ENCODE measurements at places on chromosomes 2 and 18.

DNA sequence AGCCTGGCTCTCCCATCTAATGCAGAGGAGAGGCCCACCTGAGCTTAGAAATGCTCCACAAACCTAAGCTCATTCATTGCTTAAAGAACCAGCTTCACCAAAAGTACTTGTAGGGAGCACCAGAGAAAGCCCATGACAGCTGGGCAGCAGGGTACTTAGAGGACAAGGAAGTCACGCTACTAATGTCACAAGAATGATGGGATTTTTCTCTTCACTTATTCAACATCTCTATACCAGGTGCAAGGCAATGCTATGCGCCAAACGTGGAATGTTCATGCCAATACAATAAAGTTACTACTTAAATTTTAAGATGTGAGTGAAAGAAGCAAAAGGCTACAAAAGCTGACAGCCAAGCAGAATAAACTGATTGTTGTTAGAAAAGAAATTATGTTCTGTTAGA lies 36.0 kb downstream of the LONRF2 start:
- DNase-seq: no peak

GRCh38 chr2:26462511-26463243 lies 15.2 kb downstream of the OTOF start:
- DNase-seq: no peak

DNA sequence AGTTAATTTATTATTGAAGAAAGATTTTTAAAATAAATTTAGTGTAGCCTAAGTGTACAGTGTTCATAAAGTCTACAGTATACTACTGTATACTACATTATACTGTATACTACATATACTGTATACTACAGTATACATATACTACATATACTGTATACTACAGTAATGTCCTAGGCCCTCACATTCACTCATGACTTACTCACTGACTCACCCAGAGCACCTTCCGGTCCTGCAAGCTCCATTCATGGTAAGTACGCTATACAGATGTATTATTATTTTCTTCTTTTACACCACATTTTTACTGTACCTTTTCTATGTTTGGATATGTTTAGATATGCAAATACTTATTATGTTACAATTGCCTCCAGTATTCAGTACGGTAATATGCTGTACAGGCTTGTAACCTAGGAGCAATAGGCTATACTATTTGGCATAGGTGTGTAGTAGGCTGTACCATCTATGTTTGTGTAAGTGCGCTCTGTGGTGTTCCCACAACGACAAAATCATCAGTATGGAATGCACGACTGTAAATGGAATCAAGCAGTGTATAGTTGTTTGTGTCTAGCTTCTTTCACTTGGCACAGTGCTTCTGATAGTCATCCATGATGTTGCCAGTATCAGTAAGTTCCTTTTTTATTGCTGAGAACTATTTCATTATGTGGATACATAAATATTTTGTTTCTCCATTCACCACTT lies 245.7 kb downstream of the MTX2 start:
- no peak for DNase-seq

GRCh38 chr2:46298522-46299353 lies 1.5 kb downstream of the EPAS1 start:
- peak; percentile 73 for DNase-seq

DNA sequence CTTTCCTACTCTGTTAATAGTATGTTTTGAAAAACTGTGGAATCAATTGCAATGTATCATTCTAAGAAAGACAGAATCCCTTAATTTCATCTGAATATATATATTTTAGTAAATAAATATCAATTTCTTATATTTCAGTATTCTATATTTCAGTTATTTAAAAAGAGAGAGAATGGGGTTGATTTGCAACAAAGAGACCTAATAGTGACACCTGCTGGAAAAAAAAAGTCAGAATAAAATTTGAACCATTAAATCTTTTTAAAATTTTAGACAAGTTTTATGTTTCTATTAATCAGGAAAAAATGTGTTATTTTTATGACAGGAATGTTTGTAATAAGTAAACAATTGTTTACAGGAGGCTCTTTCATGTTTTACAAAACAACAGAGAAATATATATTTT lies 20.7 kb upstream of the CCNT2 start:
- no peak for DNase-seq

DNA sequence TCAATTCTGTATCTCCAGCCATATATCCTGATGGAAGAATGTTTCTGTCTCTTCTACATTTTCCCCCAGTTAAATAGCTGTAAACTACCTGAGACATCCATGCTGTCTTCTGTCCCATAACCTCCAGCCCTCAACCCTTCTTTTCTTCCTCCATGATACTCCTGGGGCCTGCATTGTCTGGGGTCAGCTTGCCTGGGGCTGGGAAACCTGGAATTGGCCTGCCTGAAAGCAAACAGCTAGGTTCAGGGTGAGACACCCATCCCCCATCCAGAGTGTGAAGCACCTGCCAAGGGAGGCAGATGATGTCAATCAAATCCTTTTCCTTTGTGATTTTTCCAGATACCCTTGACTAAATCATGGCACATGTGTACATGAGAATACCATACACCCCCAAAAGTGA lies 313.7 kb upstream of the MGAT5 start:
- DNase-seq: no peak

DNA sequence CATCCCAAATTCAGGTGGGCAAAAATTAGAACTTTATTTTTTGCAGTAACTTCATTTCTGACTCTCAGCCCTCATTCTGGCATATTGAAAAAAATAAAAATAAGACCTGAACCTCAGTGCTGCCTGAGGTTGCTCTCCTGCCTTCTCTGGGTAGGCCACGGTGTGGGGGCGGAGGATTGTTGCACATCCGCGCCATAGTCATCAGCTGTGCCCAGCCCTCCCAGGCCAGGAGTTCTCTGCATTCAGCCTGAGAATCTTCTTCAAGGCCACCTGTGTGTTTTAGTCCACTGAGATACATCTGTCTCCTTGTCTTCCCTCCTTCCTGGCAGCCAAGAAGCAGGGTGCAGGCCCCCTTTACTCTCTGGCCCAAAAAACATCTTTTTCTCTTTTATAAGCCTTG lies 94.7 kb downstream of the ARMC9 start:
- DNase-seq: no peak

- DNase-seq: no peak
These were observed 22.5 kb downstream of the PIGN start for GRCh38 chr18:62164310-62164709.

DNA sequence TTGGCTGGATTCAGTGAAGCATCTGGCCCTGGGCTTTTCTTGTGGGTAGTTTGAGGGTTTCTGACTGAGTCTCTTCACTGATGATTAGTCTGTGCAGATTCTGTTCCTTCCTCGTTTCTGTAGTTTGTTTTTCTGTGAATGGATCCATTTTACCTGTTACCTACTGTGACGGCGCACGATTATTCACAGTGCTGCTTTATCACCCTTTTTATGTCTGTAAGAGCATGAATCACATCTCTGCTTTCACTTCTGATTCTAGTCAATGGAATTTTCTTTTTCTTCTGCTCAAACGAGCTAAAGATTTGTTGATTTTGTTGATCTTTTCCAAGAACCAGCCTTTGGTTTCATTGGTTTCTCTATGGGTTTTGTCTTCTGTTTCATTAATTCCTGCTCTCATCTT lies 60.8 kb downstream of the SLC66A2 start:
- no peak for DNase-seq

GRCh38 chr2:229408356-229408755 lies 137.3 kb upstream of the PID1 start:
- peak; percentile 40 for DNase-seq

DNA sequence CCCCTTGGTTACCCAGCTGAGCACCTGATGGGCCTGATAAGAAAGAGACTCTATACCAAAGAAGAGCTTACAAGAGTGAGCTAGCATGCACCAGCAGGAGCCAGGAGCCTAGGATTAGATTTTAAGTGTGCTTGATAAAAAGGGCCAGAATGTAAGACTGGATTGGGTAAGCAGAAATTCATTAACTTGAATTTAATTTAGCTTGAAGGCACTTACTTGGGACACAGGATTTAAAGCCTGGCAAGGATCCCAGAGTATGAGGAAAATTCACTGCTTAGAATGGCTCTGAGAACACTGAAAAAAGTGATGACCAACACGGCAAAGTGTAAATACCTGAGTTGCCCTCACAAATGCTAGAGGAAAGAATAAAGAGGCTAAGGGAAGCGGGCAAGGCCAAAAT lies 91.3 kb upstream of the RBBP8 start:
- no peak for DNase-seq

- peak; percentile 50 for DNase-seq
These were observed 120.9 kb upstream of the DLX2 start for GRCh38 chr2:172223601-172224054.

GRCh38 chr2:207235621-207236020 lies 69.9 kb upstream of the KLF7 start:
- DNase-seq: no peak

DNA sequence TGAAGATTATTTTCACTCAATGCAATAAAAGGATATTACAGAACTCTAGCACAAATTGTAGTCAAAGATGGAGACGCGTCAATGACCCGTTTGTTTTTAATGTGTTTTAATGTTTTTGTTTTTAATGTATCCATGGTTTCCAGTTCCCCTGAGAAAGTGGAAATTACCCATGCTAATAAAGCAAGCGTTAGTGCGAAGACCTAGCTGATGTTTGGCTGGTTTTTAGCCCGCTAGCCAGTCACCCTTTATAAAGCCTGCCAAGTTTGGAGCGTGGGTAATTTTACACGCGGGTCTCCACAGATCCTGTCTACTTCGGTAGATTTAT lies 430 bp upstream of the CHMP1B start:
- no peak for DNase-seq

- no peak for DNase-seq
These were observed 56.3 kb upstream of the HPCAL1 start for GRCh38 chr2:10246370-10246769.

GRCh38 chr2:218648088-218648786 lies 11.2 kb downstream of the ZNF142 start:
- DNase-seq: peak; percentile 53

- DNase-seq: no peak
These were observed 88.0 kb downstream of the ZCCHC2 start for GRCh38 chr18:62610701-62611411.

DNA sequence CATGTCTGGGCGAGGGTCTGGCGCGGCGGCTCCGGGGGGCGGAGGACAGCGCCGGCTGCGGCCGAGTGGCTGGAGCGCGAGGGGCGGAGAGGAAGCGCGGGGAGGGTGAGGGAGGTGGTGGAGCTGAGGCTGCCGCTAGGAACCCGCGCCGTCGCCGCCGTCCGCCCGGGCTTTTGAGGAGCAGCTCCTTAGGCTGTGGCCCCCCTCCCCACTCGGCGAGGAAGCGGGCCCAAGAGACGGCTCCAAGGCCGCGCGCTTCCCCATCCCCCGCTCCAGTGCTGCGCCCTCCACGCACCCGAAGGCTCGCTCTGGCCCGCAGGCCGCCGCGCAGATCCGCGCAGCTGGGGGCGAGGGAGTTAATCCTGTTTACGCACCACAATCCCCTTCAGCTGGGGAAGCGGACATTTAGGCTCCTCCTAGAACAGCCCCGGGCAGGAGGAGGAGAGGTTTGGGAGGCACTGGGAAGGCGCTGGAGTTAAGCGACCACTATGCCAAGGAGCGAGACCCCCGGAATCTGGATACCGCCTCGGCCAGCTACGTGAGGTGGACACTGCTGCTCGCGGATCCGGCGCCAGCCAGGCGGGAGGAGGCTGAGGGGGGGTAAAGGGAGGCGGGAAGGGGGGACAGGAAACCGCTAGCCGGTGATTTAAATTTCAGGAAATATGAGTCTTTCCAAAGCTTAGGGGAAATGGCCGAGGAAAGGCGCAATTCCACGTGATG lies at the start of gene CNRIP1:
Gene CNRIP1, minus strand, starts transcription at position 552 of the 720 bp plus-strand sequence. Its CDS starts 549 bp downstream, at position 3.
- peak; percentile 50 for DNase-seq

- DNase-seq: no peak
These were observed 40.4 kb downstream of the FRZB start for GRCh38 chr2:182826064-182826463.

DNA sequence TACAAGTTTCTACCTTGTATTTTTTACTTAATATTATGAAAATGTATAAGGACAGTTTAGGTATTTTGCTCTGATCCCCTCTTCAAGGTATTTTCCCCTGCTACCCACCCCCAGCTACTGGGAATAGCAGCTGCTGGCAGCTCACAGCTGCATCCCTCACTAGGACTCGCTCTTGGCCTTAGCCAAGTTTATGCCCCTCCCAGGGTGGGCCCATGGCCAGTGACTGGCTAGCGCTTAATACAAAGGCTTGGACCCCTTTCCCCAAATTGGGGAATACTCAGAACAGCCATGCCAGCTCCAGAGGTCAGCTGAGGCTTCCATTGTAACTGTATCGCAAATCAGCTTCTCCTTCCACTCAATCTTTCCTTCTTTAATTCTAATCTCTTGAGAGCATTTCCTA lies 131.3 kb downstream of the GFPT1 start:
- no peak for DNase-seq

GRCh38 chr18:505483-506122 lies 5.1 kb upstream of the COLEC12 start:
- no peak for DNase-seq

- no peak for DNase-seq
These were observed 154.0 kb downstream of the WDPCP start for GRCh38 chr2:63434024-63435001.

GRCh38 chr2:75489721-75490120 lies 71.0 kb downstream of the EVA1A start:
- DNase-seq: no peak

GRCh38 chr2:128327180-128327964 lies 8.7 kb upstream of the HS6ST1 start:
- no peak for DNase-seq

GRCh38 chr18:58067601-58068000 lies 23.6 kb downstream of the NEDD4L start:
- DNase-seq: no peak

DNA sequence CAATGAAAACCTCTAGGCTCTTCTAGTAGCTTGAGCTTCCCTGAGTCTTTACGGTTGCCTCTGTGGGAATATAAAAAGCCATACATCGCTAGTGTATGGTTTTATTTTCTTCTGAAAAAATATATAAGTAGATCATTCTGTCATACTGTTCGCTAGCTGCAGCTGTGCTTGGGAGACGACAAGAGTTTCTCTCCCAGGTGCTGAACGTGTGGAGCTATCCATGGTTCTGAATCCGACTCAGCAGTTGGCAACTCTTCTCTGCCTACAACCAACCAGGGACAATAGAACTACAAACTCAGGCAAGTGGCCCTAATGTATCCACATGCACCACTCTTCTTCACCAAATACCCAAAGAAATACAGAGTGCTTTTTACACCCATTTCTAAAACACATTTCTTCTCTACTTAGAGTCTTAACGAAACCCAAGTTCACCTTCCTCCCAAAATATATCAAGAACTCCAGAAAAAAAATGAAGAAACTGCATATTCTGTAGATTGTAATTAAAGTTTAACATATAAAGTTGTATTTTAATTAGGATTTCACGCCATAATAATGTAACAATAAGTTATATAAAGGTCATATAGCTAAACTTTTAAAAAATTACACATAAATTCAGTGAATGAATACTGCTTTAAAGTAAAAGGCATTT lies 2.2 kb upstream of the KCNH7 start:
- DNase-seq: peak; percentile 52

GRCh38 chr2:43438858-43439655 lies 156.8 kb downstream of the THADA start:
- DNase-seq: no peak

GRCh38 chr2:218244204-218244603 lies 16.6 kb upstream of the GPBAR1 start:
- no peak for DNase-seq

GRCh38 chr2:185337033-185337432 lies 401.6 kb upstream of the FSIP2 start:
- no peak for DNase-seq
